ENCODE measurements at places on chromosomes 1 and 21.
A peak's percentile ranks its signal among the peaks of the same experiment; 100 is the strongest.

- no peak for DNase-seq
Measured at GRCh38 chr1:22428672-22429071, 23.0 kb upstream of the ZBTB40 start.

DNA sequence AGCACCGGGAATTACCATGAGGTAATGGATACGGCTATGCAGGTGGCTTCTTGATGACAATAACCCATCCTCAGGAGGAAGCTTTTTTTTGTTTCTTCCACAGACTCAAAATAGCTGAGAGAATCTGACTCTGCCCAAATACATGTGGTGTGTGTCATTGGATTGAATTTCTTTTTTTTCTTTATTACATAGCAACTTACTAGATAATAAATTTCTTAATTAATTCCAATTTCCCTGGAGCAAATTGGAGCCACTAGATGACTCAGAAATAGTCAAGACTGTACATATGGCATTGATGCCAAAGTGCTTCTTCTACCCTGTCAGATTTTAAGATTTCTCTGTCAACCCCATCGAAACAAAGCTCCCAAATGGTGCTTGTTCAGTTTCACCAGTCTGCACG lies 42.7 kb downstream of the L1TD1 start:
- no peak for DNase-seq

DNA sequence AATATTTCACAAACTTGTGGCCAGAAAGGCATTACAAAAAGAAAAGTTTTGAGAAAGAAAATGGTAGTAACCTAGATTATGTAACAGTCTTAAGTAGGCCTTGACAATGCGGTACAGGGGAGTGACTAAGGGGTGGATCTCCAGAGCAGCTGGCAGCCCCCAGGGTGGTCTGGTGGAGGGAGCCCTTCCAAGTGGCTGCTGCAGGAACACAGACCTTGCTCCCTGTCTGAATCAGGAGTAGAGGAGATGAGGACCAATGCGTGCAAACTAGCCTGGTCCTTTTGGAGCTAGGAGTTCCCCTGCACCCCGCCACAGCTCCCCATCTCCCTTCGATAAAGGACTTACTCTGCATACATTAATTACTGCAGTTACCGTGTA lies 189.0 kb downstream of the NFIA start:
- no peak for DNase-seq

GRCh38 chr1:5370311-5370710 lies 621.9 kb downstream of the NPHP4 start:
- DNase-seq, result no peak

- DNase-seq, result no peak
Measured at GRCh38 chr1:27469334-27469733, 20.6 kb downstream of the WASF2 start.

GRCh38 chr1:196678510-196678884 lies 26.7 kb downstream of the CFH start:
- no peak for DNase-seq

DNA sequence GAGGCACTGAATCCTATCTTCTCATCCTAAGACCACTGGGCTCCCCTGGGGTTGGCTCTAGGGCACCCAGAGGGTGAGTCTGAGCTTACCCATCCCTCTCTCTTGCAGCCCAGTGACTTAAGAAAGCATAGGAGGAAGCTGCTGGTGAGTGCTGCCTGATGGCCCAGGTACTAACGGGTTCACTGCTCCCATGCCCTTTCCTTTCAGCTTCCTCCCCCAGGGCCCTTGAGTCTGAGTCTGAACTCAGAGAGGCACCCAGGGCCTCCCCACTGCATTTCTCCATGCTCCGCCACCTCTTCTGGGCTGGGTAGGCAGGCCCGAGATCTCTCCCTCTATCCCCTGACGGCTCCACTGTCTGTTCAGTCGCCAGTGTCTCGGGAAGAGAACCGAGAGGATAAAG lies 29.7 kb downstream of the PPFIA4 start:
- no peak for DNase-seq

DNA sequence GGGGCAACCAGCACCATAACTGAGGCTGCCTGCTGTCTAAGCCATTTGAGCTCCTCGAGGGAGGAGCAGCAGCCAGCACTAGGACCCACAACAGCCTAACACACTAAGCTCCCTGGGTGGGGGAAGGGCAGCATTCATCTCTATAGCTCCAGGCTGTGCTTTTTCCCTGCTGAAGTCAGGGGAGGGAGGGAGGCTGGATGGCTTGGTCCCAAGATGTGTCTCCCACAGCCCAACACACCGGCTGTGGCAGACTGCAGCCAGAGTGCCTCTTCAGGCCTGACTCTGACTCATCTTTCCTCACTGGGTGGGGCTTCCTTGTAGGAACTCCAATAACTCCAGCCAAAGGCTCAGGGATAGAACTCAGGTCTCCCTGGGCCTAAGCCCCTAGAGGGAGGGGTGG lies 296.3 kb downstream of the PRDM2 start:
- DNase-seq, result no peak

GRCh38 chr1:220203816-220204215 lies 68.4 kb downstream of the RAB3GAP2 start:
- DNase-seq, result no peak

GRCh38 chr1:233440951-233441401 lies 113.5 kb downstream of the MAP3K21 start:
- peak; percentile 39 for DNase-seq

GRCh38 chr1:76289692-76290091 lies 215.1 kb downstream of the ST6GALNAC3 start:
- DNase-seq, result no peak

GRCh38 chr21:42239556-42239955 lies 20.6 kb downstream of the ABCG1 start:
- DNase-seq, result no peak

GRCh38 chr1:81549588-81550127 lies 251.1 kb upstream of the ADGRL2 start:
- no peak for DNase-seq

- DNase-seq, result no peak
Measured at GRCh38 chr1:215345766-215346165, 221.3 kb upstream of the KCTD3 start.

- DNase-seq, result no peak
Measured at GRCh38 chr1:197399755-197400521, 131.9 kb downstream of the CRB1 start.

GRCh38 chr1:84452436-84452835 lies 26.6 kb upstream of the RPF1 start:
- no peak for DNase-seq

GRCh38 chr1:225965231-225965630 lies 24.2 kb upstream of the LEFTY2 start:
- DNase-seq, result no peak

- DNase-seq, result no peak
Measured at GRCh38 chr1:27355683-27356082, 11.1 kb downstream of the MAP3K6 start.

All from NCI-H1436 treated with DMSO at 0.1 percent for 48 hours (cell line).